ENCODE measurements at places on chromosomes 11 and 22.

DNA sequence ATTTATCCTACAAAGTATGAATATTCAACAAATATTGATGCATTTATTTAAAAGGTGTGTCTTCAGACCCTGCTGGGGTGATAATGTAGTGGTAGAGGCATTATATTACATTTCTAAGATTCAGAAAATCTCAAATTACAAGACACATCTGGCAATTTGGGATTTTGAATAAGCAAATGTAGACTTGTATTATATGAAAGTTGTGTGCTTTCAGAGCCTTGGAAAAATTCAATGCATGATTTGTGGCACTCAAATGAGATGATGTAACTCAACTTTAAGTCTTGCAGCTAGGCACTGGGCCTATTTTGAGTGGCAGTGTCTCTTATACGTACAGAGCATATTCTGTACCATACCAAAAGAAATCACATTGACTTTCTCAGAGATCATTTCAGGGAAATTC lies 214.4 kb downstream of the ETS1 start:
- DNase-seq: no peak

DNA sequence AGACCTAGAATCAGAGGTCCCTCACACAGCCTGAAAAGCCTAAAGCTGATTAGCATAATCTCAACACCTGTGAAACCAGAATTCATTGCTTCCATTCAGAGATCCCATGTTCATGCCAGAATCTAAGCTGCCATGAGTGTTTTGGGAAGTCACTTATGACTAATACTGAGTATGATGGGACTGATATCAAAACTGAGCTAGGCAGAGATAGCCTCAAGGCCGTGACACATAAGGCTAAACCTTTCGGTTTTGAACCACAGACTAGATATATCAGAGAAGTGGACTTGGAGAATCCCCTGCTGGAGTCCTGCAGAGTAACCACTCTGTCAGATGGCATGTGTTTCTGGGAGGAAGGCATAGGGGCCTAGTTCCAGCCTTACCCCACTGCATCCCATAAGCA lies 23.1 kb upstream of the GLYATL2 start:
- DNase-seq: no peak

GRCh38 chr22:42863349-42863961 lies 6.4 kb upstream of the ARFGAP3 start:
- DNase-seq: peak; percentile 8

DNA sequence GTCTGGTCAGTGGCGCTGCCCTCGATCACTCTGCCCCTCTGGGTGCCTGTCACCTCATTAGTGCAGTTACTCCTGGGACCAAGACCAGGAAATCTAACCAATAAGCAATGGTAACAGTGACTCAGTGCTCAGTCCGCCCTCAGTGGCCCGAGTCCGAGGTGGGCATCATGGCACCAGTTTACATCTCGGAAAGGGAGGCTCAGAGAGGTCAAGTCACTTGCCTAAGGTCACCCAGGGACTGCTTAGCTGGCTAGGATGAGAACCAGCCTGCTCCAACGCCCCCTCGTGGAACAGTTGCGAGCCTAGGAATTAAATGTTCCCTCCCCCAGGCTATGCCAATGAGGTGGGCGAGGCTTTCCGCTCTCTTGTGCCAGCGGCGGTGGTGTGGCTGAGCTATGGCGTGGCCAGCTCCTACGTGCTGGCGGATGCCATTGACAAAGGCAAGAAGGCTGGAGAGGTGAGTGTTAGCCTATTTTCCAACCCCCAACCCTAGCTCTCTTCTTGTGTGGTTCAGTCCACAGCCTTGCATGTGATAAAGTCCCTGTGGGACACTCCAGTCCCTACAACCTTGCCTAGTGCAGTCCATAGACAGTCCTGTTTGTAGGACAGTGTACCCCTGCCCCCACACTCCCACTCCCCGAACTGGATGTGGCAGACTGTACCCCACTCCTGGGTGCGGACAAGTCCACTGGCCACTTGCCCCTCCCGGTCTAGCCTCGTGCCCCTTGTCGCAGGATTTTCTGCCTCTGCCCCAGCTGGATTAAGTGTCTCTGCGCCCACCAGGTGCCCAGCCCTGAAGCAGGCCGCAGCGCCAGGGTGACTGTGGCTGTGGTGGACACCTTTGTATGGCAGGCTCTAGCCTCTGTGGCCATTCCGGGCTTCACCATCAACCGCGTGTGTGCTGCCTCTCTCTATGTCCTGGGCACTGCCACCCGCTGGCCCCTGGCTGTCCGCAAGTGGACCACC lies 1.1 kb downstream of the MTFP1 start:
- DNase-seq: peak; percentile 78

- no peak for DNase-seq
Measured at GRCh38 chr11:28636033-28636432, 527.8 kb downstream of the METTL15 start.

- no peak for DNase-seq
Measured at GRCh38 chr11:72069787-72070251, 10.5 kb downstream of the NUMA1 start.

GRCh38 chr22:49052023-49052538 lies 775.6 kb downstream of the BRD1 start:
- peak; percentile 12 for DNase-seq

DNA sequence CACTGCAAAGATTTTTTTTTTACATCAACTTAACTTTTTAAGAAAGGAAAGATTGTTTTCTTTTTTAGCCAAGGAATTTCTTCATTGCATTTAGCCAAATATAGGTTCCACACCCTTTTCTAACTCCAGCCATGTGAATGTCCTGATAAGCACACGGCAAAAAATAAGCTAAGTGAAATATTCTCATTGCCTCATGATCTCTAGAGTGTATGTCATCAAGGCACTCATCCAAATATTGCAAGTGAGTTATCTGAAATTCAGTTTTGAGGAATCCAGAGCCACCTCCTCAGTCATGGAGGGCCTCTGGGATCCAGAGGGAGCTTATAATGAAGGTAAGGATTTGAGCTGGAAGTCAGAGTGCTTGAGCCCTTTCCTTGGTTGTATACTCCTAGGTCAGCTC lies 80.0 kb downstream of the BLID start:
- no peak for DNase-seq

GRCh38 chr11:22521226-22521625 lies 104.4 kb downstream of the FANCF start:
- no peak for DNase-seq

DNA sequence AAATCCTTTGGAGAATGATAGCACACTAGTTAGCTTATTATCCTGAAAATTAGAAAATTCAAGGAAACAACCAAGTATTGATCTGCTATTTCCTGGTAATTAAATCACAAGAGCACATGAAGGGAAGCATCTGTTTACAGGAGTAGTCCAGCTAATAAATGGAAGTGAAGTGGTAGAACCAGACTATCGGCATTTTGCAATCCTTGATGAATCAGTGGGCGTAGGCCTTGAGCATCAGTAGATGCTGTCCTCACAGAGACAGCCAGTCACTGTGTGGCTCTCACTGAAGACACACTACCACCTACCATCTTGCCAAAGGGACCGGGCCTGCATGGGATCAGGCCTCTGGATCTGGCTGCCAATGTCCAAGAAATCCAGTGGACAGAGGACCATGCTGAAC lies 69.8 kb downstream of the FBLN1 start:
- no peak for DNase-seq

- DNase-seq: no peak
Measured at GRCh38 chr22:22037229-22037628, 54.6 kb upstream of the TOP3B start.

DNA sequence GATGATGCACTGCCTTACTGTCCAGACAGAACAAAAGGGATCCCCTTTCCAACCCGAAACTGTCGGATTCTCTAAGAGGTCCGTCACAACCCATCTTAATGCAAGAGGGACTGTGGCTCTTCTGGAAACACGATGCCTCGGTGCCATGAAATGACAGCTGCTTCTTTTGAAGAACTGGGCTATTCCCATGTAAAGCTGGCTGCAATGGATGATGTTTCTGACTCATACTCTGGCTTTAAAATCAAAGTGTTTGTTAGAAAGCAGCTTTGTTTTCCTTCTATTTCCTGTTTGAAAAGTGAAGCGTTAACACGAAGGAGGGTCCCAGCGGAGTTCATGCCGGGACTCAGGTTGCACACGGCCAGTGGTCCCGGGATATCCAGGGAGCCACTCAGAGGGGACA lies 3.1 kb downstream of the TP53AIP1 start:
- no peak for DNase-seq

- no peak for DNase-seq
Measured at GRCh38 chr11:128732471-128733277, 38.8 kb downstream of the FLI1 start.

GRCh38 chr11:57630171-57630570 lies 19.5 kb downstream of the YPEL4 start:
- DNase-seq: no peak

GRCh38 chr22:20574920-20575353 lies 67.5 kb downstream of the MED15 start:
- no peak for DNase-seq

GRCh38 chr22:29647954-29648737 lies 44.7 kb downstream of the NF2 start:
- DNase-seq: no peak

DNA sequence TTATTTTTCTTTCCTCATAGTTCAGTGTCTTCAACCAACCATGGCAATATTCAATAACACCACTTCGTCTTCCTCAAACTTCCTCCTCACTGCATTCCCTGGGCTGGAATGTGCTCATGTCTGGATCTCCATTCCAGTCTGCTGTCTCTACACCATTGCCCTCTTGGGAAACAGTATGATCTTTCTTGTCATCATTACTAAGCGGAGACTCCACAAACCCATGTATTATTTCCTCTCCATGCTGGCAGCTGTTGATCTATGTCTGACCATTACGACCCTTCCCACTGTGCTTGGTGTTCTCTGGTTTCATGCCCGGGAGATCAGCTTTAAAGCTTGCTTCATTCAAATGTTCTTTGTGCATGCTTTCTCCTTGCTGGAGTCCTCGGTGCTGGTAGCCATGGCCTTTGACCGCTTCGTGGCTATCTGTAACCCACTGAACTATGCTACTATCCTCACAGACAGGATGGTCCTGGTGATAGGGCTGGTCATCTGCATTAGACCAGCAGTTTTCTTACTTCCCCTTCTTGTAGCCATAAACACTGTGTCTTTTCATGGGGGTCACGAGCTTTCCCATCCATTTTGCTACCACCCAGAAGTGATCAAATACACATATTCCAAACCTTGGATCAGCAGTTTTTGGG lies at the start of gene OR51T1:
TSS of gene OR51T1 (plus strand) at position 41 of the 641 bp plus-strand sequence. CDS start at position 41, 0 bp downstream.
- no peak for DNase-seq

GRCh38 chr22:35746248-35746647 lies 28.6 kb downstream of the APOL5 start:
- no peak for DNase-seq

DNA sequence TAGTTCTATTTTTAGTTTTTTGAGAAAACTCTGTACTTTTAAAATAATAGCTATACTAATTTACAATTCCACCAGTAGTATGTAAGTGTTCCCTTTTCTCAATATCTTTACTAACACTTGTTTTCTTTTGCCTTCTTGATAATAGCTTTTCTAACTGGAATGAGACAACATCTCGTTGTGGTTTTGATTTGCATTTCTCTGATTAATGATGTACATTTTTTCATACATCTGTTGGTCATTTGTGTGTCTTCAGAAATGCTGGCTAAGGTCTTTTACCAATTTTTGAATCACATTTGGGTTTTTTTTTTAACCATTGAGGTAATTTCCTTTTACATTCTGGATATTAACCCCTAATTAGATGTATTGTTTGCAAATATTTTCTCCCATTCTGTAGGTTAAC lies 258.9 kb downstream of the DYNC2H1 start:
- DNase-seq: no peak

GRCh38 chr11:114044042-114044871 lies 15.3 kb upstream of the ZBTB16 start:
- DNase-seq: no peak

GRCh38 chr11:64331569-64332371 lies 8.2 kb upstream of the CCDC88B start:
- peak; percentile 44 for DNase-seq

DNA sequence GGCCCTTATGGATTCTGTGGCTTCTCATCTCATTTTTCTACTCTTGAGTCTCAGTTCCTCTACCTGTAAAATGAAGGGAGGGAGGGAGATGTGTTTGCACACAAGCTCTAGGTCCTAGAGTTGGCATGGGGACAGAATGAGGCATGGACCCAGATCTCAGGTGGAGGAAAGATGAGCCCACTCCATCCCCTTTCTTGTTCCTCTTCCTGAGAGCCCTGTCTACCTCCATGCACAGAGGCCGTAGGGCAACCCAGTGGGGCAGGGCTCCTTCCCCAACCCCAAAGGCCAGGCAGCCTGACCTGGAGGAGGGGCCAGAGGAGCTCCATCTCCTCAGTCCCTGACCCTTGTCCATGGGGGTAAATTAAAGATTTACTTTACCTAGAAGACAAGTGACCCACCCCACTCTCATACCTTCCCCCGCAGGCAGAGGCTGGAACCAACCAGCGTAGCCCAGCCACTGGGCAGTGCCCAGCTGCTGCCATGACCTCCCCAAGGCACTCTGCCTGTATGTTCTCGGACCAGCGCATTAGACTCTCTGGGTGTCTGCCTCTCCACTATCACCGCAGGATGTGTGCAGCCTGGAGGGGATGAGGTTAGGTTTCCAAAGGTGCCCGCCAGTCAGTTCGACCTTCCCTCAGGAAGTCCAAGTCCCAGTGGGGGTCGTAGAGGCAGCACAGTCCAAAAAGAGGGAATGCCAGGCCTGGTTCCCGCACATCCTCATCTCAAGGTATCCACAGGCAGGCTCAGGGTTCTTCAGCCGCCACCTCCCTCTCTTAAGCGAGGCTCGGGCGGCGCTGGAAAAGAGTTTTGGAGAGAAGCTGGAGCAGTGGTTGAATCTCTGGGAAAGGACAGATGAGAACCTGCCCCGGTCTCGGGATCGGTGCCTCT lies 3.0 kb downstream of the SMTN start:
- DNase-seq: no peak

- DNase-seq: no peak
Measured at GRCh38 chr22:29834046-29834445, 4.0 kb downstream of the ASCC2 start.

- DNase-seq: no peak
Measured at GRCh38 chr11:93611836-93612677, 49.4 kb upstream of the CEP295 start.

DNA sequence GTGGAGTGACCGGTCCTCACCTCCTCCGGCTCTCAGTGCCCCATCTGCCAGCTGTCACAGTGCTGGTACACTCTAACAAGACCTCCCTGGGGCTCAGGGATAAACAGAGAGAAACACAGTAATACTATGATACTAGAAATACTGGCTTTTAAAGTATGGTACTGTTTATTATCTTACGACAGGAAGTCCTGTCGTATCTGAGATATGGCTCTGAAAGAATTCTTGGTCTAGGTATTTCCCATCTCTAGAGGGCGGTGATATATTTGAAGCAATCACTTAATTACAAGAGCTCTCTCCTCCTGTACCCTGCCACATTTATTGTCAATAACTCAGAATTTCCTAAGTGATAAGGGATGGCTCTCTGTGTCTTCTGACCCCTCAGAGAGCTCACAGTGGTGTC lies 119.1 kb downstream of the RRM1 start:
- DNase-seq: no peak

DNA sequence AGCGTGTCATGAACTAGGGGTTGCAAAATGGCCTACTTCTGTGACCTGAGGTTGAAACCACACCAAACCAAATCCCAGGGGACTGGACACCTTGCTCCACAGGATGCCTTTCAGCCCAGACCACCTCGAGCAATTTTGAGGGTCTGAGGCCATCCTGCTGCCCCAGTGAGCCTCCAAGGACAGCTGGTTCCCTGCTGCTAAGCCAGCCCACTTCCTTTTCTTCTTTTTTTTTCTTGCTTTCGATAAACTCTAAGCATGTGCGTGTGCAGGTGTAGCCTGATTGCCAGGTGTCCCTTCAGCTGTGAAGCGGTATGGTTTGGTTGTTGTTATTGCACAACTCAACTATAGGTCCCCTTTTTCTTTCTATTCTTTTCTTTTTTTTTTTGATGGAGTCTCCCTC lies 2.7 kb downstream of the CRYBB1 start:
- no peak for DNase-seq

- DNase-seq: no peak
Measured at GRCh38 chr11:117664897-117665296, 132.1 kb downstream of the DSCAML1 start.
